ENCODE measurements at places on chromosomes 7 and 10.

DNA sequence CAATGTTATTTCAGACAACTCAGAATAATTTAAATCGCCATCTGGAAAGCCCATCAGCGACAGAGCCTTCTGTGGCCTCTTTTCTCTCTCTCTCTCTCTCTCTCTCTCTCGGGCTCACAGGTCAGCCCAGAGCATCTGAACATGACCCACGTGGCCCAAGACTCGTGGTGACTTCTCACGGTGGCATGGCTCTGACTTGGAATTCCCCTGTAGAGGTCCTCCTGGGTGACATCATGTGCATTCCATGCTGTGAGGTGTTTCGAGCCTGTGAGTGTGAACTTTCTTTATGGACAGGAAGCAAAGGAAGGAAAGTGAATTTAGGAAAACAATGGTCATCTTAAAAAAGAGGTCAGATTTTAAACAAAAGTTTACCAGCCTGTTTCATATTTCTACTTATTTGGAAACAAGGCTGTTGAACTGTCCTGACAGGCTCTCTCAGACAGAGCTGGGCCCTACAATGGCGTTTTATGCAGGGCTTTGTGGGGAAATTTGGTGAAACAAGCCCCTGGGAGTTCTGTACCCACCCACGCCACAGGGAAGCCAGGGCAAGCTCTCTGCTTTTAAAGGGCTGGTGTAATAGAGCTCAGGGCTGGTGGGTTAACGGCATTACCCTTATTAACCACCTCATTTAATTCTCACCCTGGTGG, 359.7 kb upstream of the ZNF32 start:
- peak; percentile 56 for DNase-seq

- DNase-seq = no peak
Observed at GRCh38 chr7:82624337-82624736, 180.8 kb upstream of the CACNA2D1 start.

DNA sequence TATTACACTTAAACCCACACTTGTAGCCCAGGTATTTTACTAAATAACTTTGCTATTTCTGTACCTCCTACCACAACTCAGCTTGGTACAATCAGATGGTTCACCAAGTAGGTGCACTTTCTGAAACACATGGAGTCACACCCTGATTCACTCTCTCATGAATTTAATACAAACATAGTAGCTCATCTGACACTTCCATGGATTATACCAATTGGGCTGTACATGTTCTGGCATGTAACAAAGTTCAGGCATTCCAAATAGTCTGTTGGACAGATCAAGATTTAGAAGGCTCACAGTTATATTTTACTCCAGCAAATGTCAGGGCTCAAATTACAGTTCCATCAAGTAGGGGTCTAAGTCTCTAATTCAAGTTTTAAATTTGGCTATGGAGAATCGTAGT, 62.2 kb upstream of the RNF148 start:
- no peak for DNase-seq

- DNase-seq = no peak
Observed at GRCh38 chr10:15720635-15721287, 1.0 kb upstream of the ITGA8 start.

DNA sequence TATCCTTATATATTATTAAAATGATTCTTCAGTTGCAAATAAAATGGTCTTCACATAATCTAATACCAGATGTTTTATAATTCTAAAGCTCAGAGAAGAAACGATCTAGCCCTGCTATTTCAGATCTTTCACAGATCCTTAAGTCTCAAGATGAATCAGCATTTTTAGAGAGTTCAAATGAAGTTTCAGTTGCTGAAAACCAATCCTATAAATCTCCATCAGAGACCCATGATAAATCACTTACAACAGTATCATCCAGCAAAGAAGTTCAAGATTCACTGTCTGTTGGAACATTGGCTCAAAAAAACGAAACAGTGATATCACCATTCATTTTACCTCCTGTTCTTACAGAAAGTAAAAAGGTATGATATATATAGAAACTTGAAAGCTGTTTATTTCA, 137.0 kb downstream of the CCDC7 start:
- no peak for DNase-seq

- DNase-seq = no peak
Observed at GRCh38 chr10:22927166-22927565, 687 bp upstream of the ARMC3 start.

DNA sequence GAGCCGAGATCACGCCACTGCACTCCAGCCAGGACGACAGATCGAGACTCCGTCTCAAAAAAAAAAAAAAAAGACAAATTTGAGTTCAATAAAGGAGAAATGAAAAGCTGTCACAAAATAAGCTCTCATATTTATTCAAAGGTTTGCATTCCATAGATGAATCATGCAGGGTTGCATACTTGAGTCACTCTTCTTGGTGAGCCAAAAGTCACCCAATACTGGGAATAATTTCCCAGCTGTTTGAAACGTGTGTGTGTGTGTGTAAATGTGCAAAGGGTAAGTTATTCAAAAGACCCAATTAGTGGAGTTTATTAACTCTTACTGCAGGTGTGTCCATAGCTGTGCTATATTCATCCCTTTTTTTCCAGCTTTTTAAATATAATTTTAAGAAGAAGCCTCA, 297.7 kb downstream of the CCDC3 start:
- DNase-seq = no peak

DNA sequence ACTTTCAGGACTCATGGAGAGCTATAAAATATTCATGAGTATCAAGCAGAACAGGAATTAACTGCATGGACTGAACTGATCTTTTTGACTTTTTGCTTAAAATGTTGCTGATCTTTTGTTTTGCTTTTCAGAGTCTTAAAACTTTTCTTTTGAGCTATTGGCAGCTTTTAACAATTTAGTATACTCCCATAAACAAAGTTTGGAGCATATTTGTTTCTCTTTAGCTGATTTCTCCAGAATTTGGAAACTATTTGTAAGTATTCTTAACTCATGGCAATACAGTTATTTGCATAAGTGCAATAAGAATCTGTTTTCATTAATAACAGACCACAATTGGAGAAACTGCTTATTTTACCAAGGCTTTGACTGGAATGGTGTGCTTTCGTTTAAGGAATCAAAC, 73.4 kb upstream of the C1GALT1 start:
- DNase-seq = no peak

GRCh38 chr10:24651923-24652322, 71.8 kb downstream of the ARHGAP21 start:
- no peak for DNase-seq

DNA sequence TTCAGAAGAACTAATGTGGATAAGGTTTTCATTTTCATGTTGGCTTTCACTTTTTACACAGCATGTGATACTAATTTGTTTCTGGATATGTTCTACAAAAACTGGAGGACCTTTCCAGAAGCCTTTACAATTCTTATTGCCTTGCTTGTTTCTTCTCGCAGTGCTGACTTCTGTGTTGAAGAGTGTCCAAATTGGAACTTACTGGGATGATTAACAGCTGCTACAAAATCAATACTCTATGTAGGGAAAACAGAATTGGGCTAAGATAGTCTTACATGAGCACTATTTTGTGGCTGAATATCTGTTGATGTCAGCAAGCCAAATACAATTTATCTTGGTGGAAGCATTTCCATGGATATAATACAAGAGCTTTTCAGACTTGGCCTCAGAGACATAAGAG, 351.2 kb downstream of the DGKB start:
- no peak for DNase-seq

- no peak for DNase-seq
Observed at GRCh38 chr10:13420532-13421307, 72.6 kb upstream of the SEPHS1 start.

GRCh38 chr7:54543051-54543488, 895 bp downstream of the VSTM2A start:
- no peak for DNase-seq

DNA sequence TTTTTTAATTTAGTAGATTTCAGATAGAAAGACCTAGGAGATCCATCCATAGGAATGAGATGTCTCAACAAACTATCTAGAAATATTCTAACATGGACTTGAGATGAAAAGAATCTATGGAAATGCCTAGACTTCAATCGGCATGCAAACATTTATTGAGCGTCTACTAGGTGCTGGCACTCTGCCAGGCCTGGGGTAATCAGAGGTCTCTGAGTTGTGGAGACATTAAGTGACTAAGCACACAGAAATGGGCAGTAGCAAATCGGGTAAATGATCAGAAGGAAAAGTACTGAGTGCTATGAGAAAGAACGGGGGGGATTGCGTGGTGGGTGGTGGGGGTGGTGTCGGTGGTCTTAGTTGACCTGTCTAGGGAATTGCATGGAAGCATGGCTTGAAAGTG, 466.6 kb downstream of the GALNT17 start:
- no peak for DNase-seq

DNA sequence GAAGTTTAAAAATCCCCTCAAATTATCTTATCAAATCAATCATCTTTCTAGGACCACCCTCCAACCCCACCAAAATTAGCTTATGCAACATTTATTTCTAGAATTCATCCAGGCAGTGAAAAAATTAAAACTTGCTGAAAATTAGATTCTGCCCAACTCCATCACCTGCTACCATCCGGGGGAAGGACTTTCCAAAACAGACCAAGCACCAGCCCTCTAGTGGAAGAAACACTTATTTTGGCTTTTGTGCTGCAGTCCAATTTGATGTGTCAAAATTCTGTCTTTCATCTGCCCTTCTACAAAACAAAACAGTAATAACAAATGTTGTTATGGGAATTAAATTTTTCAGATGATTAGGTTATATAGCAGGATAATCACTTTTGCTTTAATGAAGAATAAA, 35.1 kb downstream of the GCC1 start:
- DNase-seq = no peak

GRCh38 chr7:158450476-158451124, 137.0 kb downstream of the PTPRN2 start:
- no peak for DNase-seq

- DNase-seq = no peak
Observed at GRCh38 chr10:23453465-23453864, 14.6 kb downstream of the OTUD1 start.

- no peak for DNase-seq
Observed at GRCh38 chr10:19947215-19947614, 131.0 kb downstream of the PLXDC2 start.

GRCh38 chr7:711922-712380, 14.5 kb upstream of the DNAAF5 start:
- no peak for DNase-seq

- no peak for DNase-seq
Observed at GRCh38 chr7:147298611-147299043, 1182.0 kb downstream of the CNTNAP2 start.

- no peak for DNase-seq
Observed at GRCh38 chr10:63206997-63207811, 74.1 kb downstream of the NRBF2 start.

DNA sequence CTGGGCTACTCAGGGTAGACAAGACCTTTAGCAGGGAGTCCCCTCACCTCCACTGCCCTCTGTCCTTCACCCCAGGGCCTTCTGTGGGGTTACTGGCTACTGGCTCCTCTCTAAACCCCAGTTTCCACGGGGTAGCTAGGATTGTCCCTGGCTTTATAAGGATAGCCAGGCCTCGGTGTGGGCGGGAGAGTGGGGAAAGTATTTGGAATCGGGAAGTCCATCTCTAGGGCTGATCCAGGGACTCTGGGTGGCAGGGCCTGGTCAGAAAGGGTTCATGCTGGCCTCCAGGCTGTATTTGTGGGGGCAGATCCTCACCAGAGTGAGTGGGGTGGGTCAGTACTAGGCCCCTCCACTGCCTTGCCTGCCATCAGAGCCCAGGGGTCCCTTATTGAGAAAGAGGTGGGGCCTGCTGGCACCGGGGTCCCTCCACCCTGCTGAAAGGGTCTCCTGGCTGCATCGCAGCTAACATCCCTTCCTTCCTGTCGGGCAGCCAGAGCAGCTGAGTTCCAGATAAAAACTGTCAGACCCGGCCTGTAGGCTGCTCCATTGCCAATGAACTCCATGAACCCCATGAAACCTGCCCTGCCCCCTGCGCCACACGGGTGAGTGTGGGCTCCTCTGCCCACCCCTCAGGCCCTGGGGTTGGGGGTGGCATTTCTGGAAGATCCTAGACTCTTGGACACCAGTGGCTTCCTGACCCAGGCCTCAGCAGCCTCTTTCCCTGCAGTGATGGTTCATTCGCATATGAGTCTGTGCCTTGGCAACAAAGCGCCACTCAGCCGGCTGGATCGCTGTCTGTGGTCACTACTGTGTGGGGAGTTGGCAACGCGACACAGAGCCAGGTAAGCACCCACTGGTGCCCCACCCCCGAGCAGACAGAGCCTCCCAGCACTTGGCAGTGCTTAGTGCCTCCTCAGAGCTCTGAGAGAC, 7.3 kb downstream of the ZMIZ2 start:
- DNase-seq = no peak

DNA sequence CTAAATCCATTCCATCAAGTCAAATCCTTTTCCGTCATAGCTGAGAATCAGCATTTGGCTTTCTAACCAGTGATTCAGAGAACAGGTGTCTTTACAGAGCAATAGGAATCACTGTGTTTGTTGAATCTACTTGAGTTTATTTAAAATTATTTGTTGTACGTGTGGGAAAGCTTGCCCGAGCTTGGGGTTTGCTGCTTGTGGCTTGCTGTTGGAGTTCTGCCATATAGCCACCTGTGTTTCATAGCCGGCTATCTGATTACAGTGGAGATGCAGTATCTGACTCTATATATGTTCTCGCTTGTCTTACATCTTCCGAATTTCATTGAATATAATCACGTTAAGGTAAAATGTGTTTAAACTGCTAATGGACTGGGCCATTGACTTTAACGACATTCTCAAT, 274.3 kb upstream of the MKI67 start:
- DNase-seq = no peak

DNA sequence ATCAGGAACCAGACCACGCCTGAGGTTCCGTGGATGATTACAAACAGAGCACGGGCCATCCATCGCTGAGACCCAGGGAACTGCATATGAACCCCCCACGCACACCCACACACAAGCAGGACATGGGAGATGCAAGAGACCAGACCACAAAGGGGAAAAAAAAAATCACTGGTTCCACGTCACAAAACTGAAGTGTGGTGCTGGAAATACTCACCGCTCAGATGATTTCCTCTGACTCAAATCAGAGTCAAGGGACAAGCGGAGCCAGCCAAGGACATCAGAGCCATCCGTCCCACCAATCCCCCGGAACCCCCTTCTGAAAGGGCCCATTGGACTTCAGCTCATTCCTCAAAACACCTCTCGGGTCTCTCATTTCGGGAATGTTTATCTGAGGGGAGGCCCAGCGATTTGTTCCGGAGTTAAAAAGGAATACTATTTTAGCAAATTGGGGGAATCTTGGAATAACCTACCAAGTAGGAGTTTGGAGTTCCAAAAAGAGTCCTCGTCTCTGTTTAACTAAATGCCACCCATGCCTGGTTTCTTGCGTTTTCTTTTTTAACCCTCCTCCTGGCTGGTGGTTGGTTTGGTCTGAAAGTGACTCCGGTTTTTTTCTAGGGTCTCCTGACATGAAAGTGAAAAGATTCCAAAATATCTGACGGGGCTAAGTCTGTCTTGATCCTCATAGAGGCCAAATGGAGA, 15.0 kb downstream of the SNX8 start:
- DNase-seq = peak; percentile 71

- DNase-seq = peak; percentile 52
Observed at GRCh38 chr7:8217200-8218068, 44.5 kb downstream of the ICA1 start.

DNA sequence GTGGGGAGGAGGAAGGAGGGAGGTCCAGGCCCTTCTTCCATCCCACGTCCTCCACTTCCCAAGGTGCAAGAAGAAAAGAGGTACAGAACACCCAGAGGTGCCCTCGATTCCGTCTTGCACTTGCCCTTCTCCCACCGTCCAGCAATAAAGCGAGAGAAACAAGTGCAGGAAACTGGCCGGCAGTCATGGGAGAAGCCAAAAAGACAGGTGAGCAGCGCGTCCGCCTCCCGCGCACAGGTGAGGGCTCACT, 1.3 kb downstream of the C10orf95 start:
- no peak for DNase-seq
